ENCODE measurements at places on chromosomes 11 and 22.

GRCh38 chr22:40660730-40661129 lies 18.6 kb upstream of the MCHR1 start:
- DNase-seq = no peak

DNA sequence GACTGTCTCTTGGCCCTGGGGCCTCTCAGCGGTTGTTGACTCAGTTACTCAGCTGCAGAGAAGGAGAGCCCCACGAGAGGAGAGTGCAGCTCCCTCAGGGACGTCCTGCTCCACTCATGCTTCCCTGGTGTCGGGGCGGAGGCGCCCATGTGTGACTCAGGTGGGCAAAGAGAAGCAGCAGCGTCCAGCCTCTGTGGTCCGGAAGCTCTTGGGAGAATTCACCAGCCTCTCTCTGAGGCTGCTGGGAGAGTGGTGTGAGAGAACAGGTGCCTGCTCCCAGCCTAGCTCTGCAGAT lies 25.7 kb downstream of the GLB1L2 start:
- DNase-seq = no peak

DNA sequence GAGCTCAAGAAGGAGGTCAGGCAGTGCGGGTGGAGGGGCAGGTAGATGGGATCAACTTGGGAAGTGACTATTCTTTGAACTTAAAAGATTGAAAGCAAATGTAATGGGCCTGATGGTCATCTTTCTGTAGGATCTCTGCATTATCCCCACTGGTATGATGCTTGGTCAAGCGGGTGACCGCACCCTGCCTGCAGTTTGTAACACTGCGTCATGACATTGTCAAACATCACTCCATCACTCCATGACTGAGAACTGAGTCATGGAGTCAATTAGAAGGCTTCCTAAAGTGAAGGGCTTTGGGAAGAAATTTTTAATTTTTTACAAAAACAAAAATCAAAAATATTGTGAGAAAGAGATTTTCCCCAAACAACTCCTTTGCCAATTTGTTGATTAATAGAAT lies 62.4 kb upstream of the BMAL1 start:
- no peak for DNase-seq

- no peak for DNase-seq
These were observed 5.5 kb downstream of the EHD1 start for GRCh38 chr11:64872790-64873488.

DNA sequence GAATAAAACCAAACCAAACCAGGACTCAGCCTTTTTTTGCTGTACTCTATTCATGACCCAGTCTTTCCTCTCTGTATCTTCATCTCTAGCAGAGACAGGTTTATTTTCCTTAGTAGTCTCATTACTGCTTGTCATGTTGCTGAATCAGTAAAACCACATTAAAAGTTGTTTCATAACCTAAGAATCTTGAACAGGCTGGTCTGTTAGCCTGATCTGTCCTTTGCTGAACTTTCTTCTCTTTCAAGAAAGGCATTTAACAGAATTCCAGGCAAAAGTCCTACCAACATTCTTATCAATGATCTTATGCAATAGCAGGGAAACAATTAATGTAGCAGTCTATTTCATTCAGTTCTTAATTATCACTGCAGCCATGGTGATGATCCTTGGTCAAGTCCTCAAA lies 197.7 kb downstream of the CASP12 start:
- DNase-seq = no peak

GRCh38 chr11:55658031-55658573 lies 3.9 kb upstream of the OR4C6 start:
- DNase-seq = no peak

- DNase-seq = no peak
These were observed 397.7 kb downstream of the TBC1D22A start for GRCh38 chr22:47160141-47160541.

- DNase-seq = no peak
These were observed 995.2 kb downstream of the NTM start for GRCh38 chr11:132365650-132366049.

DNA sequence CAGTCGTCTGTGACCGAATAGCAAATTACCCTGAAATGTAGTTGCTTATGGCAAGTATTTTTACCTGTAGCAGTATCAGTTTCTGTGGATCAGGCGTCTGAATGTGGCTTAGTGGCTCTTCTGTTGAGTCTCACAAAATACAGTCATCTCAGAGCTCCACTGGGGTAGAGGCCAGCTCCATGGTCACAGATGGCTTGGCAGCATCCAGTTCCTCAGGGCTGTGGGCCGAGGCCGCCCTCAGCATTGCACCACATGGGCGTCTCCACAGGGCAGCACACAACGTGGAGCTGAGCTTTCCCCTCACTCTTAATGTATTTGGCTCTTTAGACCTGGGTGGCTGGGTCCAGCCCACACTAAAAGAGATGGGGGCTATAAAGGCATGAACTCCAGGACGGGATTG lies 57.8 kb downstream of the SBF1 start:
- DNase-seq = no peak

DNA sequence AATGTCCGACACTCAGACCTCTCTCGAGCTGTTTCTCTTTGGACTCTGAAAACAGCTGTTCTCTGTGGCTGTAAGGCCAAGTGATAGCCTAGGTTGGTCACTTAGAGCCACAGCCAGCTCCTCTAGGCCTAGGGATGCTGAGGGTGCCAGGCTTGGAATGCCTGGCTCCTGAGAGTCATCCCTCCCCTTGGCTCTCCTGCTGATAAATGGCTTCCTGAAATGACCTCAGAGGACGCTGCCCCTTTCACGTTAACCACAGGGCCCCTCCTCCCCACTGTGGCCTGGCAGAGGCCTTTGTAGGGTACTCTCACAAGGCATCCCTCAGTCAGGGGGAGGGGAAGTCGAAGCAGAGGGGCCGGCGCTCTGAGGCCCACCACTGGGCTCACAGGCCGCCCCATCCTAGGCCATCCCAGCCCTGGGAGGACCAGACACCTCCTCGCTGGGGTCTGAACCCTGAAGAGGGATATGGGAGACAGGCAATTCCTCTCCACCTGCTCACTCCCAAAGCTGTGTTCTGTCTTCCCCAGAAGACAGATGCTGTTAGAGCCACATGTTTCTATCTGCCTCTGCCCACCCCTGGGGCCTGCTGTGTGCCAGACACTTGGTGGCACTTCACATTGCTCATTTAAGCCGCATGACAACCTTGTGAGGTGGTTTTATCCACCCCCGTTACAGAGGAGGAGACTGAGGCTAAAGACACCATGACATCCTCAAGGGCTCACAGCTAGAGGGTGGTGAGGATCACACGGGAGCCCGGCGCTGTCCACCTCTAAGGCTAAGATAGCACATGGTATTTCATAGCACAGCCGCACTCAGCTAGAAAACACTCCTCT lies 50.9 kb downstream of the ARFGAP3 start:
- DNase-seq = no peak

- no peak for DNase-seq
These were observed 18.0 kb downstream of the A4GALT start for GRCh38 chr22:42702675-42703074.

GRCh38 chr22:30185129-30185528 lies 61.4 kb downstream of the LIF start:
- no peak for DNase-seq

GRCh38 chr11:96282625-96283220 lies 60.3 kb downstream of the MAML2 start:
- DNase-seq = no peak

DNA sequence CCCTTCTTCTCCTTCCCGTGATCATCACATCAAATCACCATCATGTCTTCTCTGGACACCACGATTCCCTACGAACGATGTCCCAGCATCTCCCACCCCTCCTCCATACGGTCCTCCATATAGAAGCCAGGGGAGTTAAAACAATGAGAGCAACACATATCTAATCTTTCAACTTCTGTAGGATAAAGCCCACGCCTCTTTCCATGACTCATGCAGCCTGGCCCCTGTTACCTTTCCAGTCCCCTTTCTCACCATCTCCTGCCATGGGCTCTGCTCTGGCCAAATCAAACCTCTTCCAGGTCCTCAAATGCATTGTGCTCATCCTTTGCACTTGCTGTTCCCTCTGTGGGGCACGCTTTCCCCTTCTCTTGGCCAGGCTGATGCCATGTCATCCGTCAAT lies 23.6 kb downstream of the RPS6KA4 start:
- no peak for DNase-seq

GRCh38 chr11:121983901-121984300 lies 132.1 kb downstream of the BLID start:
- no peak for DNase-seq

DNA sequence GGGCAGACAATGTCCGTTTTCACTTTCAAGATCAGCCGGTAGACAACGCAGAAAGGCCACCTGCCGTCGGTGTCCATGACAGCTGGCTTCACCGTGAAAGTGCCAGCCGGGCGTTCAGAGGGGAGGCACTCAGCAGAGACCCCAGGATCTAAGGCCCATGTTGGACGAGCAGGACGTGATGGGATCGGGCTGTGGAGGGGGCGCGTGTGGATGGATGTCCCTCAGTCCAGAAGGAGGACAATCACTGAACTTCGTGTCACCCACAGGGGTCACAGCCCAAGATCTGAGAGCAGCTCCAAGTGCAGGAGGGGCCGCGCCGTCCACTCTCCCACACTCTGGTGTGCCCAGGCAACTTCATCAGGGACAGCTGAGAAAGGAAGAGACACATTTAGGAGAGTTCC lies 164.4 kb downstream of the BRD1 start:
- DNase-seq = no peak

DNA sequence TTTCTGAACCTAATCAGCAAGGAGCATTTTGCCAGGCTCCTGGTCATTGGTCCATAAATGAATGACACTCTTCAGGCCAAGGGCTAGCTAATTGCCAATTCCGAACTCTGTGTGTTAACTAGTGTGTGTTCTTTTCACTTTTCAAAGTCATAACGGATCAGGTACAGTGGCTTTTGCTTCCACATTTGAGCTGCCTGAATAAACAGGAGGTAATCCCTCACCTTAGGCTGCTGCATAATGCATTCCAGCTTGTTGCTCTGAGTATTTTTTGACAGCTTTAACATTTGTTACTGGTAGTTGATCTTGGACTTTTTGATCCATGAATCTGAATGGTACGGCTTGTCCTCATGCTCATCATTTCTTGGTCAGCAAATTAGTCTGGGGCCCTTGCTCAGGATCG lies 485.1 kb downstream of the CNTN5 start:
- DNase-seq = no peak

GRCh38 chr22:24076091-24076867 lies 65.2 kb downstream of the CABIN1 start:
- no peak for DNase-seq

DNA sequence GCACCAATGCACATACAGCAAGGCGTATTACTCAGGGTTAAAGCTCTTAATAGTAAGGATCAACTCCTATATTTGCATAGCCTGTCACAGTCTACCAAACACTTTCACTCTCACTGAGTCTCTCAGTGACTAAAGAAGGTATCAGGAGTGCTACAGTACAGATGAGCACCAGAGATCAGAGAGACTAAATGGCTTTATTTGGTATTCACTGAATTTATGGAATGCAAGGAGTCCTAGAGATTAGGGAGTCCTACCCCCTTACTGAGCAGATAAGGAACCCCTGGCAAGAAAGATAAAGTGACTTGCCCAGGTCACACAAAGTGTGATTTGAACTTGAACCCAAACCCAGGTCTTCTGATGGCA lies 396.4 kb upstream of the CCDC90B start:
- DNase-seq = no peak

Measured in HFF-Myc (cell line).